ENCODE measurements at places on chromosomes 2 and 18.
A peak's percentile ranks its signal among the peaks of the same experiment; 100 is the strongest.

GRCh38 chr2:192729369-192729768 is 534.6 kb upstream of the TMEFF2 start:
- DNase-seq: no peak

DNA sequence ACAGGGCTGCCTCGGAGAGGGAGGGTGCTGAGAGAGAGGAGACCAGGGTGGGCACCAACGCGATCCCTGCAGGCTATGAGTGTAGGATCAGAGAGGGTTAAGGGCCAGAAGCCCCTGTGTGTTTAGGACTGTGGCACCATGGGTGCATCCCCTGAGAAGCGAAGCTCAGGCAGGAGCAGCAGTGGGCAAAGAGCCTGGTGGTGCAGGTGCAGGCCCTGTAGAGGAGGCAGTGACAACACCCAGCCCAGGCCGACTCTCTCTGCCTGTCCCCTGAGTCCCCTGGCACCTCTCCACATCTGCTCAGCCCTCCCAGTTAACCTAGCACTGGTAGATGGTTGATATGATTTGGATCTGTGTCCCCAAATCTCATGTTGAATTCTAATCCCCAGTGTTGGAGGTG is 139.8 kb downstream of the RNF152 start:
- DNase-seq: no peak

DNA sequence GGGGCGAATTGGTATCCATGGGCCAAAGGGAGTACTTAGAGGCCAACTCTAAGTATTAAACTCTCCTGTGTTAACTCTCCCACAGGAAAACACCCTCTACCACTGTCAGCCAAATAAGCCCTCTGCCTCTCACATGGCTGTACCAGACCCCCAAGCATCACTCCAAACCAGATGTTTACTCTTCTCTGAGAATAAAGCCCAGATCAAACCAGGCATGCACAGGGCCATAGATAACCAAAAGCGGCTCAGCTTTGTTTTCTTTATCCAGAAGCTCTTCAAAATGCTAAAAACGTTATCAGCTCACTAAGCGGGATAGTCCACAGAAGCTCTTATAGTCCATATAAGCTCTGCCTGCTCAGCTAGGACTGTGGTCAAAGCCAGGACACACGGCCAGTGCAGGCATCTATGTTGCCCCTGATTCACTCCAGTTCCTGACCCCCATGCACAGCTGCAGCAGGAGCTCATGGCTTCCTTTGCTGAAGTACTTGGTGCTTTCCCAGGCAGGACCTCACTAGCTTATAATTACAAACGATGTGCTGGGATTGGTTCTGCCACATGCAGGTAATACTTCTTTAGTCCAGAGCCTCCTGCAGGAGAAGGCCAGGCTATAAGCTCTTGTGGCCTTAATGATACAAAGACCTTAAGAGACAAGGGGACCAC is 21.0 kb upstream of the SEMA4C start:
- no peak for DNase-seq

DNA sequence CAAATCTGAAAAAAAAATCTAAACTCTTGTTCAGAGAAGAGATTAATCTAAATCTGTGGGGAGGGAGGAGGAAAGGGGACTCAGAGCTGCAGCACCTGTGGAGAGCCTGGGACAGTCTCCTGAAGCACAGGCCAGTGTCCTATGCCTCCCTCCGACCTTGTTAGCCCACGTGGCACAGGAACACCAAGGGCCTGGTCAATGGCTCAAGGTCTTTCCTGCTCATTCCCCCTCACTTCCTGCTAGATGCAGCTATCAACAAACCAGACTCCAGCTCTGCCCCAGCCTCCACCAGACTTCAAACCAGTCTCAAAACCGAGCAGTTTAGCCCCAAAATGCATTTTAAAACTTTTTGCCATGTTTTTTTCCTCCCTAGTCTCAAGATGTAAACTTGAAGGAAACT is 20.1 kb upstream of the SULT1C3 start:
- no peak for DNase-seq

GRCh38 chr2:172087207-172087779 is 2.0 kb downstream of the DLX1 start:
- no peak for DNase-seq

DNA sequence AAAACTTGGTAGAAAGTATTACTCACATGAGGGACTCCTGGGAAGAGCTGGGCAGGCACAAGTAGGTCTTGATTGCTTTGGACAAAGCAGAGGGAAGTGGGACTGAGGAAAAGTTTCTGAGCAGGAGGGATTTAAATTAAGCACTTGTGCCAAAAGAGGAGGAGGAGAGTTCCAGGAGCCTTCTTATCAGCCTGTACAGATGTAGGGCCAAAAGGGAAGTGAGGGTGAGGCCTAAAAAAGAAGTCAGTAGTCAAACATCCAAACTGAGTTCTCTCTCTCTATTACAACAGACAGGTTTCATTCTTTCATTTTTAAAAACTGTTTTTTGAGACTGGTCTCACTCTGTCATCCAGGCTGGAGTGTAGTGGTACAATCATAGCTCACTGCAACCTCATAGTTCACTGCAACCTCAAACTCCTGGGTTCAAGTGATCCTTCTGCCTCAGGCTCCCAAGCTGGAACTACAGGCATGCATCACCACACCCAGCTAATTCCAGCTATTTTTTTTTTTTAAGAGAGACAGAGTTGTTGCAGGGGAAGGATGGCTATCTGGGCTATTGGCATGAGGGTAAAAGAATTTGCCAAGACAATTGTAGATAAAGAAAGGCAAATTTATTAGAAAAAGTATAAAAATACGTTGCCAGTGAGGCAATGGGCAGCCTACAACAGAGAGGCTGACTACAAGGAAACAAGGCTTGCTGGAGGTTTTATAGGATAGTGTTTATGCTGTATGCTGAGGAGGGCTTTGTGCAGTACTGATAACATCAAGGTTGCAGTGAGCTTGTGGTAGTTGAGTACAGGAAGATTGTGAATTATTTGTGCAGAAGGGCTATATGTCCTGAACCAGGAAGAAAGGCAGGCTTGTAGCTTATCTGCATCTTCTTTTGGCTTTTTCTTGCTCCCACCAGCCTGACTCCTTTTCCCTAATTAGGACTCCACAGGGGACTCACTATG is 29.0 kb downstream of the CFAP210 start:
- DNase-seq: no peak

DNA sequence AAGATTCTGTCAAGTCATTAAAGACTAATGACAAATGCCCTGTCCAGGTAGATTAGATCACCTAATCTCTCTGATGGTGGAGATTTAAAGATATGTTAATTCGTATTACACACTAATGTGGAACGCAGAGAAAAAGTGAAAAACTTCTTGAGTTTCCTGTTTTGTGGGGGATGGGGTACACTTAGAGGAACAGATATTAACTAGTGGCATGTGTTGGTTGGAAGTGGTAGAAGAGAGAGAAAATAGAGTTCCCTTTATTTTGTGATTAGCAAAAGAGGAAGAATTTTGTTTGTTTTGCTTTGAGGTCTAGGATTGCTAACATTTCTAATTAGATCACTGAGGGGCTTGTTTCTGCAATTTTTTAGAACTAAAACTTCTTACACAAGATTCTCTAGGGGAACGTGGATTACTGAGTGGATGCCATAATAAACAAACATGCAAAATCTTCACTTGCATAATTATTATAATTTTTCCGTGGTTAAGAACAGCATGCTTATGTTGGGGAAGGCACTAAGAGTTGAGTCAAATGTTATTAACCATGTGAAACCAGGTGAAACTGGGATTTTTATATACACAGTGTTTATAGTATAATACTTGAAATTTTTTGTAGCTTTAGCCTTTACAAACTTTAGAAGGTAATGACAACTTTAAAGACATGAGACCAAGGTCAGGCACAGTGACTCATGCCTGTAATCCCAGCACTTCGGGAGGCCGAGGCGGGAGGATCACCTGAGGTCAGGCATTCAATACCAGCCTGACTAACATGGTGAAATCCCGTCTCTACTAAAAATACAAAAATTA is 97.4 kb upstream of the STK17B start:
- DNase-seq: peak; percentile 81

DNA sequence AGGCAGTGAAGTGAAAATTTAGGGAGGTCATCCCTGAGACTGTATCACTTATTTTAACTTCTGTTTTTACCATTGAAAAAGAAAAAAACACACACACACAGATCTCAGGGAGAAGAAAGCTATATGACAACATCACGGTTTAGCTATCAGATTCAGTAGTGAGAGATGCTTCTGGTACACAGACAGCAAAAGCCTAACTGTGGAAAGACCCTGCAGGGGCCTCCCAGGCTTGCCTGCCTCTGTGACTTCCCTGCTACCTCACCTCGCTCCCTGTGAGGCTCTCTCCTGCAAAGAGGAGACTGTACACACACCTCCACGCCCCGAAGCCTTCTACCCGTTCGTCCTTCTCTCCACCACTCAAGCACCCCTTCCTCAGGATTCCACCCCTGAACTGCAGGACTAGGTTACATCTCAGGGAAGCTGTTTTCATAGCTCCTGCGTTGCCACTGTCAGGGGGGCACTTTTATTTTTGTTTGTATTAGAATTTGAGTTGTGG is 86.3 kb downstream of the EPB41L3 start:
- no peak for DNase-seq

- no peak for DNase-seq
Measured at GRCh38 chr18:1958798-1959197, 612.5 kb downstream of the METTL4 start.

GRCh38 chr2:197196541-197197180 is 113.9 kb downstream of the ANKRD44 start:
- DNase-seq: no peak

DNA sequence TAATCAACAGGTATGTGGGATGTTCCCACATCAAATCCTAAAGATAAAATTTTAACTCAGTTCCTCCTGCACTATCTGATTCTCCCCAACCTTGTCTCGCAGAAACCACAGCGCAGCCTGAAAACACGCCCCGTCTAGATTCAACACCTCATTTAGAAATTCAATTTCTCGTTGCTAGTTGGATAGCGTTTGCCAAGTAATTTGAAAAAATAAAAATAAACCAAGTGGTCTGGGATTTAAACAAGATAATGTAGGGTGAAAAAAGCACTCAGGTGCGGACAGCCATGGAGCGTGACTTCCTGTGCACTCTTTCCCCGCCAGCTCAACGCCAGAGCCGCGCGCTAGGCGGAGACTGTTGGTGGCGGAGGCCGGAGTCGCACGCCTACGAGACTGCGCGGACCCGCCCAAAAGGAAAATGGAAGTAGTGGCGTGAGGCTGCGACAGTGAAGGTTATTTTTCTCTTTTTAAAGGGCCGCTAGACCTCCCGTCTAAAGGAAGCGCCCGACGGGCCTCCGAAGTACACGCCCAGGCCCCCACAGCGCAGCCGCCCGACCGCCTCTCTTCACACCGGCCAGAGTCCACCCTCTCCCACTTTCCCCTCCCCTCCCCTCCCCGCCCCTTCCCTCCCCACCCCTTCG is 615 bp upstream of the CCNT2 start:
- DNase-seq: peak; percentile 95

DNA sequence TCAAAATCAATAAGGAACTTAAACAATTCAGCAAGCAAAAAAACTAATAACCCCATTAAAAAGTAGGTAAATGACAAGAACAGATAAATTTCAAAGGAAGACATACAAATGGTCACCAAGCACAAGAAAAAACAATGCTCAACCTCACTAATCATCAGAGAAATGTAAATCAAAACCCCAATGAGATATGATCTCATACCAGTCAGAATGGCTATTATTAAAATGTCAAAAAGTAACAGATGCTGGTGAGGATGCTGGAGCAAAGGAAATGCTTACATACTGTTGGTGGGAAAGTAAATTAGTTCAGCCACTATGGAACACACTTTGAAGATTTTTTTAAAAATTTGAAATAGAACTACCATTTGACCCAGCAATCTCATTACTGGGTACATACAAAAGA is 538.0 kb downstream of the TMX3 start:
- DNase-seq: no peak

GRCh38 chr2:59182249-59182648 is 941.1 kb upstream of the FANCL start:
- no peak for DNase-seq

- DNase-seq: no peak
Measured at GRCh38 chr2:68351997-68352396, 13.1 kb upstream of the PLEK start.

DNA sequence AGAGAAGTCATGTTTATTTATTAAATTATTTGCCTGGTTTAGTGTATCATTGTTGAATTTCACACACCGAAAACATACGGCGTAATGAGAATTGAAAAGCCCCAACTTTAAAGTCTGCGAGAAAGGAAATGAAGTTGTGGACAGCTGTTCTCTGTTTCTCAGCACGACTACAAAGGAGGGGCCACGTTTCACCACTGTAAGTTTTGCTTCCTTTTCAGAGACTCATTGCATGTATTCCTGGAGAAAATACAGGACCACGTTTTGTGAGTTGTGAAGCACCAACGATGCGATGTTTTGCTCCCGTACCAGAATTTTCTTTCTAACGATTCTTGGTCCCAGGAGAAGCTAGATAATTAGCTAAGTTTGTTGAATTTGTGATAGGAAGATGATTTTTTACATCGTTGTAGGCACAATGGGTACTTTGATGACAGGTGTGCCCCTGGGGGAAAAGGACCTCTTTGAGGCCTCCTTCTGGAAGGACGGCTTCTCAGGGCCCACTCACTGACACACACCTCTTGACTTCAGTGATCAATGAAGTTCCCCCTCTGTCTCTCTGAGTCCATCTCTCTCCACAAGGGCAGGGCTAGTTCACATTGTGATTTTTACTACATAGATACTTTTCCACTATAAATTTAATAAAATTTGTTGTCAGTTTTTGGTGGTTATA is 23.7 kb upstream of the ACKR3 start:
- DNase-seq: peak; percentile 13

DNA sequence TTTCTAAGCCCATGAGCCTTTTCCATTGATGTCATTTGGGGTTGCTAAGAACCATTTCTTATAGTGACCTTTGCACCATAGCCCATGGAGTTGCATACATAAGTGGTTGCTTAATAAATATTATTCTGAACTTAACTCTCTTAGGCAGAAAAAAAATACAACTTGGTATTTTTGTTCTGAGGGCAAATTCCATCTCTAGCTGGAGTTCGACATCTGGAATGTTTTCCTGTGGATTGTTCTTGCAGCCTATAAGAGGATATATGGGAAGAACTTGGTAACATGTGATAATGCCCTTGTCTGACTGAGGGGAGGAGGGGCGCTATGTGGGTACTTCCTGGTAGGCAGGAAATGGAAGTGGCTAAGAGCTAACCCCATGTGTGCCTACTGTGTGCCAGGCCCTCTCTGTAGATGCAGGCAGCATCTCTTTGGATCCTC is 20.7 kb downstream of the IGFBP2 start:
- no peak for DNase-seq

- no peak for DNase-seq
Measured at GRCh38 chr2:64337314-64337713, 116.6 kb upstream of the LGALSL start.

GRCh38 chr18:24546307-24546706 is 85.9 kb downstream of the HRH4 start:
- DNase-seq: no peak

GRCh38 chr2:113157118-113157896 is 16.5 kb upstream of the PSD4 start:
- DNase-seq: no peak

- no peak for DNase-seq
Measured at GRCh38 chr18:79111483-79111882, 42.3 kb downstream of the ATP9B start.

DNA sequence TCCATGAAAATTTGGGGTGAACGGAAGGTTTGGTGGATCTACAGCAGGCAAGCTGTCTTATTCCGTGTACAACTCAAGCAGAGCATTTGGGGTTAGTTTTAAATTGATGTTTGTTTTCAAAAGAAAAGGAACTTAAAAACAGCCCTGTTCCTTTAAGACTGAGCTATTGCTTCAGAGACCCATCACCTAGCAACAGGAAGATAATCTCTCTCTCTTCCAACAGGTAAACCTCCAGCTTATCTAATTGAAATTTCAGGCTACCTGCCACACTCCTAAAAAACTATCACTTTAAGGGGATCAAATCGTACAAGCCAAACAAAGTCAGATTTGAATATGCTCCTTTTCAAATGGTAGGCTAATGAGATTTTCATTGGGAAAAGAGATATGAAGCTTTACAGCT is 101.8 kb downstream of the RNF152 start:
- no peak for DNase-seq

Measured in SIG-M5 (cell line).